Left cardiac atrium (tissue), 4 donors: ENCODE measurements at places on chromosomes 16 and 17.

- no peak for DNase-seq
These were observed 9.4 kb downstream of the SNX20 start for GRCh38 chr16:50671644-50672260.

DNA sequence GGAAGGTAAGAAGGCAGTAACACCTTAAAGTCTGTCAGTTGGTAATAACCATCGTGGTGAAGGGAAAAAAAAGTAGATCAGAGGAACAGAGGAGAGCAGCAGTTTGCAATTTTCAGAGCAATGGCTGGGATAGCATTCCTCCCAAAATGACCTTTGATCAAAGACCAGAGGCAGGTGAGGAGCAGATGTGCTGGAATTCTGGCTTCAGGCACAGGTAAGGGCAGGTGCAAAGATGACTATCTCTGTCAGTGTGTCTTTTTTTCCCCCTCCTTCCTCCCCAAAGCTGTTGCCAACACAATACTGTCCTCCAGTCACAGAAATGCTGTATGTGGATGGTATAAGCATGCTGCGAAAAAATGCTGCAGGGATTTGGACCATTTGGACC, 166.7 kb downstream of the XYLT1 start:
- DNase-seq: no peak

GRCh38 chr17:8020776-8021564, 17.9 kb upstream of the ALOX15B start:
- no peak for DNase-seq

GRCh38 chr17:6571452-6571781, 15.1 kb upstream of the PITPNM3 start:
- DNase-seq: no peak
